ENCODE measurements at places on chromosomes 5 and 9.
A peak's percentile ranks its signal among the peaks of the same experiment; 100 is the strongest.

DNA sequence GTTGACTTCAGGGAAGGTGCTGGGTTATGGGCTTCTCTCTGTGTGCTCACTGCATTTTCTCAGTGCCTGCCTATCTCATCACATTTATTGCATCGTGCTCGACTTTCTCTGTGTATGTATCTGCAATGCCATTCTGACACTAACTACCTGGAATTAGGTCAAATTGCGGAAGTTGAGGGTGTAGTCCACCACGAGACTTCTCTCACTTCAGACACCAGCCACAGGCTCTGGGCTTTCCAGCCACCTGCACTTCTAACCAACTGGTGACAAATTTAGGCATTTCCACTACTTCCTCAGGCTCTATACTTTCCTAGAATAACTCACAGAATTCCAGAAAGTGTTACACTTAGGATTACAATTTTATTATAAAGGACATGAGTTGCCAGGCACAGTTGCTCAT lies 188.6 kb upstream of the ZNF608 start:
- DNase-seq: no peak

DNA sequence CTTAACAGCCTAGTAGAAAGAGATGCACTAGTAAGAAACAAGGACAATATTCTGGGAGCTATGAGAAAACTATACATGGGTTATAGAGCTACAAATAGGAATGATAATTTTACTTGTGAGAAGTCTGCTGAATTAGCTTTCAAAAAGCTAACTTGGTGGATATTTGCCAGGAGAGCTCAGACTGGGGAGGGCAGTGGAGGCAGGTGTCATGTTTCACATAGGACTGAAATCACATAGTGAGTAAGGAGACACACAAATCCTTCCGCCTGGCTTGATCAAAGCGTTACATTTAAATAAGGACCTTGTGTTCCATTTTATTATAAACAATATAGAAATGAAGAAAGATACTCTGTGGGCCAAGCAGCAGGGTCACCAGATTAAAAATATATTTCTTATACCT lies 235.0 kb downstream of the ISL1 start:
- DNase-seq: no peak

- no peak for DNase-seq
Measured at GRCh38 chr5:179872828-179873575, 14.4 kb upstream of the MRNIP start.

- no peak for DNase-seq
Measured at GRCh38 chr5:119708076-119708790, 78.9 kb downstream of the FAM170A start.

DNA sequence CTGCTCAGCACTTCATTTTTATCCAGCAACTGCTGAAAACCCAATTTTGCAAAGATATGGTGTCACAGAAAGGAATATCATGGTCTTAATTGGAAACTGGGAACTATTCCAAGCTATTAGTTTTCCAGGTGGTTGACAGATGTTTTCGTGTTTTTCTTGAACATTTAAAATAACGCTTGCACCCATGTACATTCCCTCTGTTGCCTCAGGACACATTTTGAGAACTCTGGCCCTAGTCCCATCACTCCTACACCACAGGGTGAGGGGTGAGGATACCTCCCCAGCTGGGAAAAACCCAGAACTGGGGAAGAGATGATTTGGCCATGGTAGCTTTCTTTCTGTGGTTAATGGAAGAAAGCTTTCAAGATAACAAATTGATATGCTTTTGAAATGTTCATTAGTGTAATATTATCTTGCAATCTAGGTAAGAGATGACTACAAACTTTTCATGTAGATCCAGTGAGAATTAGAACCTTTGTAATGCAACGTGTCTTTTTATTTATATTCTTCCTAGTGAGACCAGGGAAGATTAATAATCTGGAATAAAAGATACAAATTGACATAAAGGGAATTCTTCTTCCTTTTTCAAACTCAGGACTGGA lies 627.0 kb downstream of the RAB3C start:
- peak; percentile 59 for DNase-seq

- DNase-seq: no peak
Measured at GRCh38 chr9:32942755-32943460, 58.5 kb downstream of the APTX start.

- DNase-seq: peak; percentile 77
Measured at GRCh38 chr9:124810663-124811355, 33.9 kb downstream of the OLFML2A start.

DNA sequence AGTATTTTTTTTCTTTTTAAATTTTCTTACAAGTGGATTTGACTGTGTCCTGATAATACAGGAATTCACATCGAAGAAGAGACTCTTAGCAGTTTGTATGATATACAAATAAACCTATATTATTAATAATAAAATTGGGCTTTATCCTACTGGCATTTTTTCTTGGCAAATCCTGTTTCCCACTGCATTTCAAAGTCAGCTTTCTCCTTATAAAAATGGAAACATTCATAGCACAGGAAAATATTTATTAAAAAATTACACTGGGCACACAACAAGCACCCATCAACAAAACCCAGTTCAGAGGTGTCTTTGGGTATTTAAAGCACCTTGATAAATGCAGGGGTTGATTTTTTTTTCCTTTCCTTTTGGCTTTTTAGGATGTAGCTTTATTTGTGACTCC lies 200.9 kb downstream of the MEF2C start:
- DNase-seq: no peak

DNA sequence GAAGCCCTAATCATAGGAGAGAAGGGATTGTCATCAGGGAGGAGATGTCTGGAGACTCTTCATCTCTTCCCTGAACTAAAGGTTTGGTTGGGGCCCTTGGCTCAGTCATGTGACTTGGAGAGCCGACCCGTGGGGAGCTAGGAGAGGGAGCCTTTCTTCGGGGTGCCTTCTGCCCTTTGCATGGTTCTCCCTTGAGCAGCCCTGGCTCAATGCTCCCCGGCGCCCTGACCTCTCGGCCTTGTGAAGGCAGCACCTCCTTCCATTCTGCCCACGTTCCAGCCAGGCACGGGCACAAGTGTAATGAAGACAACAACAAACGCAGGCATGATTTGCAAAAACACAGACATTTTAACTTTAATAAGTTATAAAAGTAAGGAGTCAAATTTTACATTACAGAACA lies 50.4 kb downstream of the ZNF354C start:
- DNase-seq: no peak

- DNase-seq: peak; percentile 82
Measured at GRCh38 chr5:1568201-1568979, 44.6 kb upstream of the LPCAT1 start.

- no peak for DNase-seq
Measured at GRCh38 chr9:121451586-121451985, 48.1 kb downstream of the GGTA1 start.

DNA sequence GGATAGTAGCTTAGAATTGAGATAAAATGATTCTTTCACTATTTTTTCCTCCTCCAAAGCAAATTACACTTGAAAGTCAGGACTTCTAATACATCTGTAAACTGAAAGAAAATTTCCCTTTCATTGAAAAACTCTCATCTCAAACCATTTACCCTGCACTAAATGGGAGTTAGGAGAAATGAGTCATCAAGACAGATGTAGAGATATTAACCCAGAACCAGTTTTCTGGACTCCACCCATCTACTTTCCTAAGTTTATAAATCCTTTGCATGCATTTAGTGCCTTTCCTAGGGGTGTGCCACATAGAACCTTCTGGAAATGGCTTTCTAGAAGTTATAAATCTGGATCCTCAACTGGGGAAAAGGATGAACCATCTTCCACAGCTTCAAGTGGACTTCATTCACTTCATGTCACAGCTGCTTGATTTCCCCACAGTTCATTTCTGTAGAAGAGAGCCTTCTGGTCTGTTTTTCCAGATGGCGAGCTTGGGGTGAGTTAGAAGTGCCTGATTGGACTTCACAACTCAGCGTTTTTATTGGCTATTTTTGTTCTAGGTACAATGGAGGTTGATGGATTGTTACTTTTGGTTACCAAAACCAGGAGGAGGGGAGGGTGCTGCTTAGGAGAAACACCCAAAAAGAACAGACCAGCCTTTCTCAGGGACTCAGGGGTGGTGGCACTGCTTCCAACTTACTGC lies 72.5 kb upstream of the GPR151 start:
- no peak for DNase-seq

- DNase-seq: no peak
Measured at GRCh38 chr9:134569626-134570025, 72.0 kb upstream of the COL5A1 start.

GRCh38 chr9:92716557-92716956 lies 46.6 kb upstream of the IPPK start:
- DNase-seq: no peak

DNA sequence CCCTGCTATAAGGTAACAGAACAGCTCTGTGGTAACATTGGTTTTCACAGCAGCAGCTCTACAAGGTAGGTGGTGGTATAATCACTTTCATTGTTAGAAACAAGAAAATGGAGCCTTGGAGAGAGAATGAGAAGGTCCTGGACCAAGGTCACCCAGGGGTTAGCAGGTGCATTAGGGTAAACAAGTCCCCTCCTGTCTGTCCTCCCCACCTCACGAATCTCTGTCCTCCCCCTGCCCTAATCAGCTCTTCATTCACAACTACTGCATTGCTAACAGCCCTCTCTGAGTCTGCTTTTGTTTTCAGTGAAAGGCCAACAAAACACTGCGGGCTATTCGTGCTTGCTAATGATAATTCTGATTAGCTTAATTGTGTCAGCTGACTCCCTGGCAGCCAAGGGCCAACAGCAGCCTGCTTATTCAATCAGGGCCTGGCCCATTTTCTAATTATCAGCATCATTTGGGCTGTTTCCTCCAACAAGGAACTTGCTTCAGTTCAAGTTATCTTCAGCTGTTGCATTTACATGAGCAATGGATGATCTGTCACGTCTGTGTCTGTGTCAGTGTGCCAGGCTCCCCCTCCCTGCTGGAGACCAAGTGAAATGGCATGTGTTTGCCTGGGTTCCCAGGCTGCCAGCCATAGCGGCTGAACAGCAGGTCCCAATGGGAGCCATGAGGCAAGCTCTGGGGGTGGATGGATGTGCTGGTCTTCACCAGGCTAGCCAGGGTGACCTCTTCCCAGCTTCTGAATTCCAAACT lies 56.7 kb upstream of the EQTN start:
- DNase-seq: no peak

GRCh38 chr5:156120777-156121176 lies 206.2 kb upstream of the SGCD start:
- peak; percentile 43 for DNase-seq

Data from skeletal muscle cell (primary cell).